GOT3 (cell line): ENCODE measurements at places on chromosomes 6 and 20.

DNA sequence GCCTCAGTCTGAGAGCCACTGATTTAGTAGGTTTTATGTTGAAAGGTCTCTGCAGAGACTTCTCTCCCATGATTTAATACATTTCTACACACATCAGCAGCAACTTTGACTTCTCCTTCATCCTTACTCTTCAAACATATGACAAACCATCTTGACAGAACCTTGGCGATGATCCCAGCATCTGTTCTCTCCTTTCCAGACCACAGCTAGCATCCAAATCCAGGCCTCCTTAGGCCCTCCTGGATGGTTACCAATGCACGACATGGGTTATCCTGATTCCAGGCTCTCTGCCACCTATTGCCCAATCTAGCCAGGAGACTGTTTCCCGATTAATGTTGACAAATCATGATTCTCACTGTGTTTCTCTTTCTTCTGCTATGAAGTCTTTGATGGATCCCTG lies 16.8 kb downstream of the LAMA4 start:
- DNase-seq = no peak

GRCh38 chr6:24655215-24655614 lies 9.2 kb upstream of the KIAA0319 start:
- DNase-seq = no peak

- DNase-seq = no peak
Observed at GRCh38 chr6:42653851-42654250, 68.5 kb downstream of the PRPH2 start.

DNA sequence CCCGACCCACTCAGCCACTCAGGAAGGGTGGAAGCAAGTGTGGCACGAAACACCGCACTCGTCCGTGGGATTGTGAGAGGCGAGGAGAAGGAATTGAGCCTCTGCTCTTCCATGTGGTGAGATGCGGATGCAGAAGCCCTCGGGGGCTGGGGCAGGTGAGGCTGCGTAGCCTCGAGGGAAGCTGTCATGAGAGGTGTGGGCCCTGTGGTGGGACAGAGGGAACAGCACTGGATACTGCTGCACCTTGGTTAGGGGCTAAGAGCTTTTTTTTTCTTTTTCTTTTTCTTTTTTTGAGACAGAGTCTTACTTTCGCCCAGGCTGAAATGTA lies 86.5 kb downstream of the PTPN1 start:
- no peak for DNase-seq

DNA sequence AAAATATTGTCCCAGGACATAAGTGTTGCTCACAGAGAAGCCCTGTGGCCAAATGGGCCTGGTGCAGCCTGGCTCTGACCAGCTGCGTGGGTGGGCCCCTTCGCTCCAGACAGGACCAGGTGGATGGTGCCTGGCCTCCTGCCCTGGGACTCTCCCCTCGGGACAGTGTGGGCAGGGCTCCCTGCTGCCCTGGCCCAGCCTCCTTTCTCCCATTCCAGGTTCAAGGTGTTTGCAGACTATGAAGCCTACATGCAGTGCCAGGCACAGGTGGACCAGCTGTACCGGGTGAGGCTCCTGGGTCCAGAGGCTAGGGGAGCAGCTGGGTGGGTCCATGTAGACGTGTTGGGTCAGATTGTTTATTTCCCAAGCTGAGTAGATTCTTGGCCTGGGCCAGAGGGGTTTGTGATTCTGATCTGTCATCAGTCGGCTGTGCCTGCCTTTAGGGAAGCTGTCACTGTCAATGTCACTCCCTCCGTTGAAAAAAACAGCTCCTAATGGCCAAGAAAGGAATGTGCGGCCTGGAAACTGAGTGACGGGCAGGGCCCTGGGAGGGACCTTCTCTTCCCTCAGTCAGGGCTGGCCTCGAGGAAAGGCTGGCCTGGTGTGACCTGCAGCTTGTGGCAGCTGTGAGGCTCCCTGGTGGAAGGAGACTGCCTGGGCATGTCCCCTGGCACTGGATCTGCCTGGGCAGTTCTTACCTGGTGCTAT lies 47.7 kb downstream of the PYGB start:
- no peak for DNase-seq
